ENCODE measurements at places on chromosomes 5 and 9.

- ATAC-seq = peak; percentile 51
Measured at GRCh38 chr9:4137681-4138099, 162.2 kb downstream of the GLIS3 start.

- no peak for ATAC-seq
Measured at GRCh38 chr5:36722900-36723299, 116.5 kb downstream of the SLC1A3 start.

GRCh38 chr5:134247428-134248224 is 21.8 kb upstream of the PPP2CA start:
- peak; percentile 81 for ATAC-seq

DNA sequence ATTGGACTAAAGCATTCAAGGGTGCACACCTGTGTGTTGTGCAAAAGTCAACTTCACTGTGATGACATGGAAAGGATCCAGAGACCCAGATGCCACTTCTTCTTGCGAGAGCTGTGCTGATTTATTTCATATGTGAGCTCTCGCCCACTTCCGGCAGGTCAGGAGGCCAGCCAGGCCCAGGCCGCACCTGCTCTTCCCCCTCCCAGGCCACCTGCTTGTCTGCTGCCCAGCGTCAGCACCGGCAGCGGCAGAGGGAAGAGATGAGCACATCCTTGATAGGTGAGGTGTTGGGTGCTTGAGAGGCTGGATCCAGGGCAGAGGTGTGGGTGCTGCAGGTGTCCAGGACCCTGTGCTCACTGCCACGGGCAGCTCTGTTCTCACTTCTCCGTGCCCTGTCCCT is 242.9 kb downstream of the FANCC start:
- no peak for ATAC-seq

DNA sequence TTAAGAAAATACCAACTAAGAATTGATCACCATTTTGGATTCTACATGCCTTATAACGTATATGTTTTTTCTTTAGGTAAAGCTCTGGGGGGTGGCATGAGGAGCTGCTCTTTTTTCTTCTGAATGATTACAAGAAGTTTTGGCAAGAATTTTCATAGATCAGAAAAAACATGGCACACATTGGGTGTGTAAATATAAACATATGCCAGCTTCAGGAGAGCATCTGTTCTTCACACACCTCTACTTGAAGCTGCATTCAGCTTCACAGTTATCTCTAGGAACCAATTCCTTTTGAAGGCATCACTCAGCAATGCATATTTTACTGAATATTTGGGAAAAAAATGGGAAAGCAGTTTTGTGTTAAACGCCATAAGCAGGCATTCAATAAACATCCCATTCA is 122.7 kb upstream of the GHR start:
- no peak for ATAC-seq

DNA sequence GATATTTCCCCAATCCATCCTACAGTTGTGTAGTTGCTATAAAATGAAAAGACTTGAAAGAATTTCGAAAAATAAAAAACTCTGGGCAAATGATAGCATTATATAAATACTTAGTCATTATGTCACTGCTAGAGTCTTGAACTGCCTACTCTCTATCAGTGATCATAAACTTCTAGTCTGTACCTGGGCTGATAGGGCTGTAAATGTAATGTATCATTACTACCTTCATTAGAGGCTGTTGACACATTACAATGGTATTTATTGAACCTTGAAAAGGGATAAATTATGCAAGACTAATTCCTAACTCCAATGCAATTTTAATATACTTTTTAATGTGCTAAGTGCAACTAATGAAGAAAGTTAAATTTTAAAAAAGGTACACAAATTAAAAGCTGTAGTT is 214.1 kb upstream of the EFNA5 start:
- no peak for ATAC-seq

DNA sequence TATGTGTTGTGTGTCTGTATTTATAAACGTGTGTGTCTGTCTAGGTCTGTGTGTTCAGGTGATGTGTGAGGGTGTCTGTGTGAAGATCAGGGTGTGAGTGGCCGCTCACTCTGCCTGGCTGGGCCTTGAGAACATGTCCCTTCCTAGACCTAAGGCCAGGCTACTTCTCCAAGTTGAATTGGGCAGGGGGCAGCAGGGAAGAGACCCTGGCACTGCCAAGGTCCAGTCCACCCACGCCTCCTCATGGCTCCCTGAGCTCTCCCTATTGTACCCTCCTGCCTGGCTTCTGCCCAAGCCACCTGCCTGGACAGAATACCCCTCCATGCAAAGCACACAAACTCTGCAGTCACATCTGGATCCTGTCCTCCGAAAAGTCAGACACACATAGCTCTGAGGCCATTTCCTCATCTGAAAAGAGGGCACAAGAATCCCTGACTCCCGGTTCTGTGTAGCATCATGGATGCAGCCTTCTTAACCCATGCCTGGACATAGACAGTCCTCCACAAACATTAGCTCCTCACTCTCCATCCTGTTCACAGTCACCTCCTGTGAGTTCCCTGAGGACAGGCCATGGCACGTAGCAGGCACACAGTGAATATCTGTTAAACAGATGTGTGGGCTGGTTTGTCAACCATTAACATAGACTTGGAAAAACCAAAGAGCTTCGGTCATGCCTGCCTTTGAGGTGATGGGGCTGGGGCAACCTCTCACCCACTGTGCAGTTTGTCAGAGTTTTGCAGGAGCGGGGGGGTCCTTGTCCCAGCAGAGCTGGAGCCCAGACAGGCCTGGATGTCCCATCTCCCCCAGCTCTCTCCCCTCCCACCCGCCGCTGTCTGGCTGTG is 167.8 kb upstream of the MVB12B start:
- no peak for ATAC-seq

GRCh38 chr5:104635227-104635626 is 1072.6 kb upstream of the NUDT12 start:
- no peak for ATAC-seq

GRCh38 chr9:20621471-20622329 is 599 bp downstream of the MLLT3 start:
- peak; percentile 38 for ATAC-seq

GRCh38 chr9:136799854-136800657 is 3.9 kb downstream of the CCDC183 start:
- peak; percentile 76 for ATAC-seq

DNA sequence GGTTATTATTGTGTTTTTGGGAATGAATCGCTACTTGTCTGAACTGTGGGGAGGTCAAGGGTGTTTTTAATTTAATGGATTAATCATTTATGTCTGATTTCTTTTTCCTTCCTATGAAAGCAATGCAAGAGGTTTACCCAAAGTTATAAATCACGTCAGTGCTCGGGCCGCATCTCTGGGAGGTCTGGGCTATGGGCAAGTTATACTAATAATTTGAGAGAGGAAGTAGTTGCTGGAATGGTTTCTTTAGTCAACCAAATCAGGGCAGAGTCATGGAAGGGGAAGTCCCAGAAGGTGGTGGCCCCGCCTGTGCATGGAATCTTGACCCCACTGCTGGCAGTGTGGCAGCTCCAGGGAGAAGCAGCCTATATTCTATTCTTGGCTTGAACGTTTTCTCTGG is 180.2 kb downstream of the HSPA4 start:
- ATAC-seq = no peak

GRCh38 chr5:428754-429452 is 14.1 kb upstream of the EXOC3 start:
- no peak for ATAC-seq

- 0 out of 3 replicates have a peak, but pooled peaks have one; percentile 9 for ATAC-seq
Measured at GRCh38 chr9:134344068-134344799, 18.0 kb downstream of the RXRA start.
